ENCODE measurements at places on chromosomes 6 and 20.
A peak's percentile ranks its signal among the peaks of the same experiment; 100 is the strongest.

GRCh38 chr20:2125474-2126112 is 24.0 kb downstream of the STK35 start:
- DNase-seq = no peak

DNA sequence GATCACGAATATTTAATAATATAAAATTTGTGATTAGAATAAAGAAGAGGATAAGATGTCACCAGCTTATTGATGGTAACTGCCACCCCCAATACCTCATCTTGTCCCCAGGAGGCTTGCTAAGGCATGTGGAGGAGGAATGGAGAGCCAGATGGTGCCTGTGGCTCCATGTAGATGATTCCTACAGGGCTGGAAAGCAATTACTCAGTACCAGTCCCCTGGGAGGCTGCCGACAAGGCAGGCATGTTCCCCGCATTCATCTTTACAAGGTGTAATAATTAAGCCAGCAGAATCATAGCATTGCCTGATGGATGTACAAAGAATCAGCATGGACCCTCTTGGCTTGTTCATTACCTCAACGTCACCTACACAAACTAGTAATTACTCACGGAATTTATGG is 155.3 kb downstream of the PLCB1 start:
- no peak for DNase-seq

DNA sequence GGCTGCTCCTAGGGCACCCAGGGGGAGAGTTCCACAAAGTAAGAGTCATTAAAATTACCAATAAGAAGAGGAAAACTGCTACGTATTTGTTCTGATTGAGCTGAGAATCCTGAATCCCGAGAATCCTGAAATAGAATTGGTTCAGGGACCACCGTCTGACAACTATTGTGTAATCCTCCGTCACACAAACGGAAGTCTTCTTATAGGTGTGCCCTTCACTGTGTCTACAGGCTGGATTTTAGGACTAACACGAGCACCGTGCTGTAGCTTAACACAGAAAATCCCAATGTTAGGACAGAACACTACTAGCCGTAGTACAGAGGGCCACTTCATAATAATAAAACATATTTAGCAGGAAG is 50.6 kb upstream of the RNF182 start:
- no peak for DNase-seq

DNA sequence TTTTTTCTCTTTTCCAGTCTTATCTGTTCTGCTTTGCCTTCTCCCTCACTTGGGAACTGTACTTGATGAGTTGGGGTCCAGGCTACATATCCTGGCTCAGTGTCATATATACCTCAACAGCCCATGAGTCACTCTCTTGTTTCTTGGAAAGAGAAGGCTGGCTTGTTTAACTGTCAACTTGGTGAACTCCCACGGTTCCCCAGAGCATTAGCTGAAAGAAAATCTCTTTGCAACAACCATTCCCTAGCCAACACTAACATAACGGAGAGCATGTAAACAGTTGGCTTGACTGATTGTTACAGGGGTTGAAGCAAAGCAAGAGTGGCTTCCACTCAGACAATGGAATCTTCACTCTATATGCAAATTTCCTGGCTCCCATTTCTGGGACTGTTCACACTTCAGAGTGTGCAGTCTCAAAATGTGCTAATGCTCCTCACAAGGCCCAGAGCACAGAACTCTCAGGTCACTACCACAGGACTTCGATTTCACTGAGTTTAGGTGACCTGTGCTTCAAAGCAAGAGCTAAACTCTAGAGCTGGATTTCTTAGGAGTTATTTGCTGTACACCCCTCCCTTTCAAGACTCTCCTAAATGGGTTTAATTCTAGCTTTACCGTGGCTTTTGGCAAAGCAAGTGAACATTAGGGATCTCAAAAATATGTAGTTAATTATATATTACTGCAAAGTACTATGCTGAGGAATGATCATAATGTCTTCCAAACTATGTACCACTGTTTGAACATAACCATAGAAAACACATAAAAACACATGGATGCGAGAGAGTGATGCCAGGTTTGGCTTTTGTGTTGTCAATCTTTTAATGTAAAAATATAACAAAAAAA is 609.8 kb downstream of the RFPL4B start:
- DNase-seq = peak; percentile 63

DNA sequence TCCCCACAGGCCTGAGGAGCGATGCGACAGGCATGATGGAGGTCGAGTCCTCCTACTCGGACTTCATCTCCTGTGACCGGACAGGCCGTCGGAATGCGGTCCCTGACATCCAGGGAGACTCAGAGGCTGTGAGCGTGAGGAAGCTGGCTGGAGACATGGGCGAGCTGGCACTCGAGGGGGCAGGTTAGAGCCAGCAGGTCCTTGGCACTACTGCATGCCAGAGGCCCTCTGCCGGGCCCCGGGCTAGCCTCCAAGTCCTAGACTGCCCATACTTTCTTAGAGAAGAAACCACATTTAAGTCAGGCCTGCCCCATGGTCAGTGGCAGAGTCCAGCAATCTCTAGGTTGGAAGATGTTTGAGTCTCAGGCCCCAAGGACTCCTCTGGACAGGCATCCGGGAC is 32.1 kb downstream of the PKIG start:
- no peak for DNase-seq

DNA sequence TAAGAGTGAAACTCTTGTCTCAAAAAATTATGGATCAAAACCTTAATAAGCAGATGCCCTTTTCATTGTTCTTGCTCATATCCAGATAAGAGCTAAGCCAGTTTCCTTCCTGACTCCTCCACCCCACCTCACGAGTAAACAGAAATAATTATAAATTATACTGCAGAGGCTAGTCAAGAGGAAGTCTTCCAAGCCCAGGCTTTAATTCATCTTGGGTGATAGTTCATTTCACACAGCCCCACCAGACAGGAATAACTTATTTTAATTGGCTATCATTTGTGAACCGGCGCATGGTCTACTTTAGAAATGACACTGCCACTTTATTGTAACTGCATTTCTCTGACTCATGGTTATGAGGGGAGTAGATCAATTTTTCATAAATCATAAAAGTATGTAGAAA is 102.0 kb downstream of the BTBD3 start:
- DNase-seq = no peak

DNA sequence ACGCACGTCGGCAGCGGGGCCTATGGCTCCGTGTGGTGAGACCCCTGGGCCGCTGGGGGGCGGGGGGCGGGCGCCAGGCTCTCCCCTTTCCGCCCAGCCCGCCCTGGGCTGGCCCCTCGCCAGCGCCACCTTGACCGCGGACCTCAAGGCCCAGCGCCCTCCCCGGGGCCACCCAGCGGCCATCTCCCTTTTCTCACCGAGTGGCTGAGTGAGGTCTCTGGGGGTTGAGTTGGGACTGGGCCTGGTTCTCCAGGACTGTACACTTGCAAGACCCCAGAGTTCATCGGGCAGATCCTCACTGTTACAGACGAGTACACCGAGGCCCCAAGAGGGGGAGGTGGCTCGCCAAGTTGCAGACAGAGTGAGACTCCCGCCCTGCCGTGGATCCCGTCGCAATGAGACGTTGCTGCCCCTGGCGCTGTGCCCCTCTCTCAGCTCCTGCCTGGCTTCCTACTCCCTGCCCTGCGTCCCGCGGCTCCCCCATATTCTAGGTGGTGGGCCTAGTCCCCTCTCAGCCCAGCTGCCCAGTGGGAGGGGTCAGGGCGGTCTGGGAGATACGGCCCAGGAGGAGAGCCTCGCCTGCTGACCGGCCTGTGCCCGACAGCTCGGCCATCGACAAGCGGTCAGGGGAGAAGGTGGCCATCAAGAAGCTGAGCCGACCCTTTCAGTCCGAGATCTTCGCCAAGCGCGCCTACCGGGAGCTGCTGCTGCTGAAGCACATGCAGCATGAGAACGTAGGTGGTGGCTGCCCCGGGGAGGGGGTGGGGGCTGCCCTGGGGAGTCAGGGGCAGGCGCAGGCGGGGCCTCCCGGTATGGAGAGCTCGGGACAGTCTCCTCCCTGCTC is 576 bp downstream of the MAPK13 start:
- no peak for DNase-seq

- DNase-seq = peak; percentile 55
Observed at GRCh38 chr6:158642097-158642601, 2.4 kb downstream of the DYNLT1 start.

DNA sequence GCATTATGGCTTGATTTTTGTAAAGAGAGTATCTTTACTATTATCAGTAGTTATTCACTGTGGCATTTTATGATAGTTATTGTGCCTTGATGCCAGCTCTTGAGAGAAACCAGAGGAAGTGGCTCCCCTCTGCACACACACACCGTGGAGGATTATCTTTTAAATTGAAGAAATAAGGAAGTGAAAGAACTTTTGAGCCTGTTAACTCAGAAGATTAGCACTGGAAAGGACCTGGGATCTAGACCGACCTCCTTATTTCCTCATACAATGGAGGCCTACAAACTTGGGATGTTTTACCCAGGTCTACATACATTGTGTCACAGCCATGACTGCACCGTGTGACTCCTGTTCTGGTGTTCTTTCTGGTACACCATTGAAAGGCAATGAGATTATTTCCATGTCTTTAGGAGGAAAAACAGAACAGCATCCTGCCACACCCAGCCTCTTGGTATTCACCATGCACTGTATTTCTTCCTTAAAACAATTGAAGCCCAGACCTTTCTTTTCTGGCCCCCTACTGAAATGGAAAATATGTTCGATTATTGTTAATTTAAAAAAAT is 40.6 kb downstream of the HECA start:
- no peak for DNase-seq

DNA sequence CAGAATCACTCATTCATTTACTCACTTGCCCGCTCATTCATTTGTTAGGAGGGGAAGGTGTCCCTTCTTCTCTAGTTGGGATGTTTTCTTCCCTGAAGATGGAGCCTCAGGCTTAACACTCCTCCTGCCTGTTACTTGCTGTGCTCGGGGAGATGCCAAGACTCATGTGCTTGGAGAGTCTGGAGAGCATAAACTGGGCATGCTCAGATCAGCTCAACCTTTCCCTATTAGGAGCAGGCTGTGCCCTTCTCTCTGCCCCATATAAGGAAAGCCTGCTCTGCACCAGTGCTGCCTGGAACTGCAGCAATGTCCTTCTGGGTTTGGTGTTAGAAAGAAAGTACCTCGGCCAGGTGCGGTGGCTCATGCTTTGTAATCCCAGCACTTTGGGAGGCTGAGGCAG is 18.0 kb upstream of the UBE2V1 start:
- DNase-seq = no peak

DNA sequence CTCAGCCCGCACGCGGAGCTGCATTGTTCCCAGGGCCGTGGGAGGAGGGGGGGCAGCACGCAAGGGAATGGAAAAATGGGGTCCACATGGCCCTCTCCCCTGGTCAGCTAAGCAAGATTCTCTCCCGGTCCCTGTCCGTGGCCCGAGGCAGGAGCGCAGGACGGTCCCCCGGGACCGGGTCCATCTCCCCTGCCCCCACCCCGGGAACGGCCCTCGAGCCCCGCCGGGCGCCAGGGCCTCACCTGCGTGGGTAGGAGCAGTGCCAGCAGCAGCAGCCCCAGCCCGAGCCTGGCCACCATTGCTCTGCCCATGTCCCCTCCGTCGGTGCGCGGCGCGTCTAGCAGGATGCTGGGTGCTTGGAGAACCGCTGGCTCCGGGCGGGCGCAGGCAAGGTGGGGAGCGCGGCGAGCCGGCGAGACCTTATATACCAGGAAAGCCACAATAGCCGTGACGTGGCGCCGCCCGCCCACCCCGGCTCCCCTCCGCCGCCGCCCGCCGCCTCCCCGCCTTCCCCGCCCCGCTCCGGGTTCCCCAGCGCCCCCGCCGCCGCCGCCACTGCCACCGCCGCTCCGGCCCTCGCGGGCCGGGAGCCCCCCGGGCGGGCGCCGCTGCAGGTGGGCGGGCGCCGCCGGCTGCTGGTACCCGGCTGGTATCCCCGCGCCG is at the start of gene CD24:
CD24 (minus strand) TSS at position 394 of the 663 bp plus-strand sequence; CDS start at position 311, 83 bp downstream.
- no peak for DNase-seq

- no peak for DNase-seq
Observed at GRCh38 chr6:100134297-100134696, 140.3 kb upstream of the MCHR2 start.

DNA sequence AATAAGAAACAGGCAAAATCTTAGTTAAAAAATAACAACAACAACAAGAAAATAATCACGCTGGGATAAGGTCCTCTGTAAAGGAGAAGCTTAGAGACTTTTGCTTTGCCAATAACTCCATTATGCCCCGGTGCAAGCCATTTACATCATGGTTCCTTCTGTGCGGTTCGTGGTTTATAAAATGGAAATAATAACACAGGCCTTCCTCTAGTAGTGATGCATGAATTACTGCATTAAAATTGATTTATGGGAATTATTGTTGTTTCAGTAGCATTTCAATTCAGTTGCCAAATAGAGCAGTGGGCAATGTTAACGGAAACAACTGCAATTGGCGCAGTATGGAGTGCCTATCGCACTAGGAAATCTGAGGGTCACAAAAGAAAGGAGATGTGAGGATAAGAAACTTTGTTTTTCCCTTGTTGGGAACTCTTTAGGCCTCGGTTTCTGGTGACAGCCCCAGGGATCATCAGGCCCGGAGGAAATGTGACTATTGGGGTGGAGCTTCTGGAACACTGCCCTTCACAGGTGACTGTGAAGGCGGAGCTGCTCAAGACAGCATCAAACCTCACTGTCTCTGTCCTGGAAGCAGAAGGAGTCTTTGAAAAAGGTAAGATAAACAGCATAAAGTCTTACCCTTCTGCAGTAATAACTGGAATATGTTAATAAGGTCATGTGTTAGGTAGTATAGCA is 1.1 kb downstream of the CD109 start:
- DNase-seq = no peak

DNA sequence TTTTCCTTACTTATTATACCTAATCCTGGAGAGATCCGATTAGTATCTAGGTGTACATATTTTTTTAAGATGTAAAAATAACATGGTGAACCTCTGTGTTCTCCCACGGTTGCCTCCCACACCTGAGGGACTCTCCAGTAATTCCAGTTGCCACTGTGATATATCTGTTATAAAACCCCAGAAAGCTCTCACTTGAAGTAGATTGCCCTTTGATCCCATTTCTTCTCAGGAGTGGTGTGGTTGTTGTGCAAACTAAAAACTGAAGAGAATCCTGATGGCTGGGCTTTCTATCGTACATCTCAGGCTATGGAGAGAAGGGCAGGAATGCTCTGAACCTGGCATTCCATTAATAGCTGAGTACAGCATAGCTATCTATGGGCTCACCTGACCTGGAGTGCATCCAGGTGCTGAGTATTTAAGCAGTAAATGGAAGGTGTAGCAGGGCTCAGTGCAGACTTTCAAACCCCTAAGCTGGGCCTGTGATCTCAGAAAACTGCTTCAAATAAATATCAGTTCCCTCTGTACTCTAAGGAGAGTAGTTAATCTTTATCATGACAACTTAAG is 41.0 kb downstream of the VGLL2 start:
- DNase-seq = no peak

GRCh38 chr6:104969785-104970581 is 13.1 kb downstream of the LIN28B start:
- DNase-seq = no peak

All from AG09319 (cell line).